ENCODE measurements at places on chromosomes 3 and 15. TPM values are rescaled to one million over a fixed set of nuclear protein-coding genes. Genes with fewer than 3 reads are reported as not detected.

DNA sequence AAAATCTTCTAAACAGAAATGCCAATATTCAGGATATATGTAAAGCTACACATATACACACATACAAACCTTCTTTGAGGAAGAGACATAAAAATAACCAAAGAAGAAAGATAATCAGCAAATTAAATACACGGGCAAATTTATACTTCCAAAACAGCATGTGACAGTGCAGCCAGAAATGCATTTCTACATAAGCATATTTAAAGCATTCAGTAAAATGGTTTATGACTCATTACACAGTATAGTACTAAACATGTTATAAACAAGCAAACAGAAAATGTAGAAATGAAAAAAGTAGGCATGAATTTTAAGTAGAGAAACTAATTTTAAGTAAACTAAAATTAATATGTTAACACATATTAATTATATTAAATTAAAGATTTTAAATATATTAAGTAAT is 1717.2 kb downstream of the OTOL1 start:
- no peak overlapping the region for H3K27ac ChIP-seq
- no peak overlapping the region for H3K4me3 ChIP-seq
- H3K4me1 ChIP-seq: no peaks in the 10 kb centered on the region
- no peaks in the 10 kb centered on the region for H3K36me3 ChIP-seq

DNA sequence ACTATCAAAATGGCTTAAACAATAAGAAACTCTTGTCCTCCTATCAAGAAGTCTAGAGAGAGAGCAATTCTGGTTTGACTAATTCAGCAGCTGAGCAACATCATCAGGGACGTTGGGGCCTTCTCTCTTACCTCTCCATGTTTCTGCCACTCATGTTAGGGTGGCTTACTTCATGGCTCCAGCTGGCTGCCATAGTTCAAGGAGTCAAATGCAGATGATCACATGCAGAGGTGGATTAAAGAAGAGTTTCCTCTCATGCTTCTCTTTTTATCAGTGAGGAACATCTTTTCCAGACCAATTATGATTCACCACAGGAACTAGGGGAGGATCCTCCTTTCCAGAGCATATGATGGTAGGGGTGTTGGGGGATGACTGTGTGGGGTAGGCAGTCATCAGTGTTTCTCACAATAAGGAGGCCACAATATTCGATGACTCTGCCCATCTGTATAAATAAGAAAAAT is 45.5 kb downstream of the NEK11 start:
- H3K27ac ChIP-seq: no peak overlapping the region
- no peaks in the 10 kb centered on the region for H3K4me1 ChIP-seq
- H3K27me3 ChIP-seq: no peaks in the 10 kb centered on the region
- DNase-seq: no peak
- H3K36me3 ChIP-seq: no peaks in the 10 kb centered on the region

The SLC7A14 gene
- under 0.01 TPM for total RNA-seq

The ZMYND10 gene
- not detected for total RNA-seq

The SIDT1 gene
- 3.8 TPM for total RNA-seq

DNA sequence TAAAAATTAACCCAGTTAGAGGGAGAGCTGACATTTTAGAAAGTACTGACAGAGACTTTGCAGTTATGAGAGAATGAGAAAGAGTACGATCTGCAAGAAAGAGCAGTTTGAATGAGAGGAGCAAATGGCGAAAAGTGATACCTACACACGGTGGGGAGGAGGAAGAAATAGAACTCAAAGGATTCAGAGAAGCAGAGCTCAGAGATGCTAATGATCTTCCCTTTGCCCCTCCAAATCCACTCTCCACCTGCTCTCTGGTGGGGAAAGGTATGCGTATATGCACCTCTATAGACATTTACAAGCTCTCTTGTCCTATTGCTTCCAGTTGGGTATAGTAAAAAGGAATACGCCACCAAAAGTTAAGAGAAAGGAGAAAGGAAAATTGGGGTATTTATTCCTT is 123.3 kb upstream of the TTC14 start:
- H3K27ac ChIP-seq: no peak overlapping the region
- no peaks in the 10 kb centered on the region for H3K36me3 ChIP-seq
- no peak overlapping the region for H3K4me3 ChIP-seq
- no peak for DNase-seq
- no peaks in the 10 kb centered on the region for H3K27me3 ChIP-seq

GRCh38 chr3:82281205-82281604 is 519.8 kb upstream of the GBE1 start:
- H3K36me3 ChIP-seq: no peaks in the 10 kb centered on the region
- DNase-seq: no peak
- no peak overlapping the region for H3K4me3 ChIP-seq
- no peaks in the 10 kb centered on the region for H3K27me3 ChIP-seq

The SNTN gene
- not detected for total RNA-seq

DNA sequence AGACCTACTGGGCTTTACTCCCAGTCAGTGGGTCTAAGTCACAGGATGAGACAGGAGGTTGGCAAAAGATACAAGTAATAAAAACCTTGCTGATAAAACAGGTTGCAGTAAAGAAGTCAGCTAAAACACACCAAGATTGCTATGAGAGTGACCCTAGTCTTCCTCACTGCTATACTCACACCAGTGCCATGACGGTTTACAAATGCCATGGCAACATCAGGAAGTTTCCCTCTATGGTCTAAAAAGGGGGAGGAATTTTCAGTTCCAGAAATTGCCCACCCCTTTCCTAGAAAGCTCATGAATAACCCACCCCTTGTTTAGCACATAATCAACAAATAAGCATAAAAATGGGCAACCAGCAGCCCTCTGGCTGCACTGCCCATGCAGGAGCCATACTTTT is 966.7 kb upstream of the ROBO1 start:
- H3K4me3 ChIP-seq: no peak overlapping the region
- H3K36me3 ChIP-seq: no peaks in the 10 kb centered on the region
- no peak overlapping the region for H3K27ac ChIP-seq
- DNase-seq: no peak

- DNase-seq: no peak
- peak overlapping the region; percentile 76 for H3K27ac ChIP-seq
- H3K36me3 ChIP-seq: no peaks in the 10 kb centered on the region
- H3K27me3 ChIP-seq: peaks cover 42% of the 10 kb centered on the region
- H3K4me3 ChIP-seq: peak overlapping the region; percentile 61
- H3K4me1 ChIP-seq: no peaks in the 10 kb centered on the region
These were observed 512 bp downstream of the LARP6 start for GRCh38 chr15:70853318-70853972.

DNA sequence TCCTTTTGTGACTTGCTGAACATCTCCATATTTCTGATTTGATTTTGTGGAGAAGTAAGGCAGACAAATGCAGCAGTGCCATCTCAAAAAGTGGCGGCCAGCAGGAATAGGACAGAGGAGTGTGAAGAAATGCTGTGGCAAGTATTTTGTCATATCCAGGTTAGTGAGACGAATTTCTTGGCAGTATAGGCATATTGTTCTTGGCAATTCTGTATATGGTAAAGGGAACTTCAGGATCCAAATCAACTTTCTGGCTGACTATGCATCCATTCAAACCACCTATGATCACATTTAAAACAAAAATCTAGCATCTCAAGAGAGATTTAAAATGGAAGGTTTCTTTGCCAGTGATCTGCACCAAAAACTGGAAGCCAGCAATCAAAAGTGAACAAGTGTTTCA is 228.0 kb downstream of the DTWD1 start:
- no peaks in the 10 kb centered on the region for H3K36me3 ChIP-seq
- H3K27me3 ChIP-seq: no peaks in the 10 kb centered on the region
- H3K27ac ChIP-seq: peak overlapping the region; percentile 54
- peaks cover 11% of the 10 kb centered on the region for H3K4me1 ChIP-seq

GRCh38 chr3:104005815-104006214 is 1360.9 kb upstream of the ALCAM start:
- H3K27ac ChIP-seq: no peak overlapping the region
- no peaks in the 10 kb centered on the region for H3K36me3 ChIP-seq
- H3K4me3 ChIP-seq: no peak overlapping the region
- H3K27me3 ChIP-seq: no peaks in the 10 kb centered on the region

DNA sequence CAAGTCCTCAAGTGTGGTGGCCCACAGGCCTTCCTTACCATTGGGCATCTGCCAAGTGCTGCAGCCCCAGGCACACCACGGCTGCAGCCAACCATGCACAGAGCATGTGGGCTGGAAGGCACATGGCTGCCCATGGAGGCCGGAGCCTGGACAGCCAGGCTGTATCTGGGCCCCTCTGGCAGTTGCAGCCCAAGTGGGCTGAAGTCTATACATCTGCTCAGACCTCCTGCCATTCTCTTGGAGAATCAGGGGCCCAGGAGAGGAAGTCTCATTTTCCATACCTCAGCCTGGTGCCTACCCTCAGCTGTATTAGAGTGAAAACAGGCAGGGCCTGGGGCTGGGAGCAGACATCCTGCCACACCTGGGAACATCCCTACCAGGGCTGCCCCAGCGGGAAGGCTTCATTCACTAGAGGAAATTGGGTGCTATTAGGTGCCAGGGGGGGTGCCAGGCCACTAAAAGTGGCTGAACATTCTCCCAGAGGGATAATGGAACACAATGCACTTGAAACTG is 48.0 kb upstream of the SLCO2A1 start:
- no peak overlapping the region for H3K4me3 ChIP-seq
- H3K27me3 ChIP-seq: no peaks in the 10 kb centered on the region
- no peaks in the 10 kb centered on the region for H3K4me1 ChIP-seq
- DNase-seq: no peak
- no peaks in the 10 kb centered on the region for H3K36me3 ChIP-seq
- H3K27ac ChIP-seq: no peak overlapping the region

The PLSCR5 gene
- total RNA-seq: not detected

GRCh38 chr3:139281096-139281495 is 62.7 kb upstream of the MRPS22 start:
- H3K4me3 ChIP-seq: no peak overlapping the region
- H3K27me3 ChIP-seq: no peaks in the 10 kb centered on the region
- no peaks in the 10 kb centered on the region for H3K36me3 ChIP-seq
- no peaks in the 10 kb centered on the region for H3K4me1 ChIP-seq

The CAMKV gene
- total RNA-seq: 0.19 TPM

DNA sequence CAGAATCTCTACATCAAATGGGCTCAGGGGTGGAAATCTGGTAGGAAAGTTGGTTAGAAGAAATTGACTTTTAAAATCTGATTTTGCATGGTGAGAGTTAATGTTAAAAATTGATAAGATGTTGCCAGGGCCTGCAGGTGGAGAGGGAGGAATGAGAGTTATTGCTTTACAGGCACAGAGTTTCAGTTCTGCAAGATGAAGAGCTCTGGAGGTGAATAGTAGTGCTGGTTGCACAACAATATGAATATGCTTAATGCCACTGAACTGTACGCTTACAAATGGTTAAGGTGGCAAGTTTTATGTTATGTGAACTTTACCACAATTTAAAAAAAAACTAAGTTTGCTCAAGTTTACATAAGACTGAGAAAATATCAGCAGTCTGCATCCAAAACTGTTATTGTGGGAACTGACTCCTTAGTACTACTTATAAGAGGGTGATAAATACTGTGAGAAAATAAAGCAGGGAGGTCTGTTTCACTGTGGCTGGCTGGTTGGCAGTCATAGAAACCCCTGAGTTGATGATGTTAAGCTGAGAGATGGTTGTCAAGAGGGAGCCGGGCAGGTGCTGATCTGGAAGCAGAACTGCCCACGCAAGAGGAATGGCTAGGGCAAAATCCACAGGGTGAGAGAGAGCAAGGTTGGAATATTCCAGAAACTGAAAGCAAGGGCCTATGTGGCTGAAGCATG is 144.9 kb downstream of the EDEM1 start:
- H3K36me3 ChIP-seq: no peaks in the 10 kb centered on the region
- H3K27me3 ChIP-seq: no peaks in the 10 kb centered on the region

- no peaks in the 10 kb centered on the region for H3K27me3 ChIP-seq
- H3K36me3 ChIP-seq: no peaks in the 10 kb centered on the region
- DNase-seq: no peak
- H3K27ac ChIP-seq: no peak overlapping the region
These were observed 34.8 kb upstream of the MCTP2 start for GRCh38 chr15:94196531-94196930.

The SCG5 gene
- not detected for total RNA-seq

The FANCD2OS gene
- not detected for total RNA-seq

The CHL1 gene
- 3.7 TPM for total RNA-seq

The PRRT3 gene
- total RNA-seq: 0.72 TPM

The WDR49 gene
- 9.5 TPM for total RNA-seq

DNA sequence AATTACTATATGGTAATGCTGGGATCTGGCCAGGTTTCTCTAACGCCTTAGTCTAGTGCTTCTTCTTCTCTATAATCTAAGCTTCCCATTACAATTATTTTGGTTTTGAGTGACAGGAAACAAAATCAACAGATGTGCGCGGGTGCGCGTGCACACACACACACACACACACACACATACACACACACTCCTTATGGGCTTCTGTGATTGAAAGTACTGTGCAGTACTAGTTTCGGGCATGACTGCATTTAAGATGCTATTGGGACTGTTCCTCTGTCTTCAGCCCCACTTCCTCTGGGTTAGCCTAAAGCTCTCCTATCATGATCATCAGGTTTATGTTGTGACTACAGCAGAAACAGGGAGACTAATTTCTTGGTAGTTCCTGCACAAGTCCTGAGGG is 32.2 kb downstream of the EPHB1 start:
- no peak overlapping the region for H3K27ac ChIP-seq
- no peak for DNase-seq
- H3K4me3 ChIP-seq: no peak overlapping the region
- no peaks in the 10 kb centered on the region for H3K27me3 ChIP-seq

- H3K27me3 ChIP-seq: peaks cover 19% of the 10 kb centered on the region
- peaks cover 14% of the 10 kb centered on the region for H3K4me1 ChIP-seq
- no peaks in the 10 kb centered on the region for H3K36me3 ChIP-seq
These were observed 3.6 kb downstream of the COL8A1 start for GRCh38 chr3:99641982-99642381.

GRCh38 chr15:74053517-74053916 is 28.8 kb downstream of the GOLGA6A start:
- H3K4me3 ChIP-seq: no peak overlapping the region
- H3K27me3 ChIP-seq: no peaks in the 10 kb centered on the region
- no peaks in the 10 kb centered on the region for H3K36me3 ChIP-seq
- DNase-seq: no peak

The AAGAB gene
- 16.7 TPM for total RNA-seq

The SLC6A11 gene
- total RNA-seq: 11.4 TPM

DNA sequence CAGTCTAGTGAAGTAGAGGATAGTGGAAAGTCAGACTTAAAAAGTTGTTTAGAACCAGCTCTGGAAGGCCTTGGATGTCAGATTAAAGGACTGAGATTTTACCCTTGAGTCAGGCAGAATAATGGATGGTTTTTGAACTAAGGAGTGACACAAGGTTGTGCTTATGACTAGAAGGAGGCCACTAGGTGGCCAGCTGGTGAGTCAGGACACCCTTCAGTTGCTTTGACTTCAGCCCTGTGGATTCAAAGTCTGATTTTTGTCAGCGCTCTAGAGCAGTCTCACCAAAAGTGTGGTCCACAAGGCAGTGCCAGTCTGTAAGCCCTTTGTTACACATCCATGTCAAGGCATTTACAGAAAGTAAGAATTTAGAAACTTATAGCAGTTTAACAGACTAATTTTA is 3.8 kb upstream of the GABPB1 start:
- H3K4me1 ChIP-seq: no peaks in the 10 kb centered on the region
- no peaks in the 10 kb centered on the region for H3K27me3 ChIP-seq
- no peak overlapping the region for H3K27ac ChIP-seq
- no peak for DNase-seq

GRCh38 chr3:106367496-106367895 is 498.7 kb upstream of the CBLB start:
- no peaks in the 10 kb centered on the region for H3K36me3 ChIP-seq
- no peaks in the 10 kb centered on the region for H3K4me1 ChIP-seq
- H3K27ac ChIP-seq: no peak overlapping the region
- no peak overlapping the region for H3K4me3 ChIP-seq
- no peak for DNase-seq

The FMN1 gene
- total RNA-seq: 4.3 TPM

- H3K4me3 ChIP-seq: no peak overlapping the region
- no peak for DNase-seq
- no peaks in the 10 kb centered on the region for H3K36me3 ChIP-seq
- no peak overlapping the region for H3K27ac ChIP-seq
- H3K4me1 ChIP-seq: no peaks in the 10 kb centered on the region
These were observed 89.0 kb upstream of the STRIT1 start for GRCh38 chr3:155382396-155383042.
